ENCODE measurements at places on chromosomes 12 and 14.

DNA sequence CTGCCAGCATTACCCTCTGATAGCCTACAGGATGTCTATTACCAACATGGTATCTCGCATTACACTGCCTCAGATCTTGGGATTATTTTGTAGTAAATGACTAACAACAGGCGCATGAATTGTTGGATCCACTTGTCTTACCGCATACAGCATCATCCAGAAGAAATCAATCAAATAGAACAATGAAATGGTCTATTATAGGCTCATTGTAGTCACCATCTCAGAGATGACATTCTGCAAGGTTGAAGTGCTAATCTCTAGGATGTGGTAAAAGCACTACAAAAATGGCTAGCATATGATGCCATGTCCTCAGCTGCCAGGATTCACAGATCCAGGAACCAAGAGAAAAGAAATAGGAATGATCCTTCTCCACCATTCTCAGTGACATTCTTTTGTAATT, 52.0 kb downstream of the WASHC3 start:
- DNase-seq = no peak

GRCh38 chr14:105086833-105087307, 21.6 kb upstream of the GPR132 start:
- peak; percentile 86 for DNase-seq

- no peak for DNase-seq
These were observed 1213.6 kb downstream of the GALC start for GRCh38 chr14:86779416-86779815.

- no peak for DNase-seq
These were observed 14.5 kb upstream of the CERS5 start for GRCh38 chr12:50181691-50182090.

DNA sequence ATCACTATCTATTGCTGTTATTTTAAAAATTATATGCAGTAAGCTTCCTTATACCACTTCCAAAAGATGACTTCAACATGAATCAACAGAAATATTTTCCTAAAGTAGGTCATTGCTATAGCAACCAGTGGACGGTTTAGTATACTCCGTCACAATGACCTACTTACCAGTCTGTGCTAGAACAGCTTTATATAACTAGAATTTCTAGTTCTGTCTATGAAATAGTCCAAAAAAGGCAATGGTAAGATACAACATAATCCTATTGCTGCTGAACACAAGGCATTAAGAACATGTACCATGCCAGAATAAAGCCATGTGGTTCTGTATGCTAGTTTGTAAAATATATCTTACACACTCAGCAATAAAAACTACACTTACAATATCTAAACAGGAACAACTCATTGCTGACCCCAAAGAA, 40.7 kb upstream of the MTERF2 start:
- DNase-seq = no peak

GRCh38 chr12:132044661-132045412, 95.1 kb downstream of the EP400 start:
- no peak for DNase-seq

DNA sequence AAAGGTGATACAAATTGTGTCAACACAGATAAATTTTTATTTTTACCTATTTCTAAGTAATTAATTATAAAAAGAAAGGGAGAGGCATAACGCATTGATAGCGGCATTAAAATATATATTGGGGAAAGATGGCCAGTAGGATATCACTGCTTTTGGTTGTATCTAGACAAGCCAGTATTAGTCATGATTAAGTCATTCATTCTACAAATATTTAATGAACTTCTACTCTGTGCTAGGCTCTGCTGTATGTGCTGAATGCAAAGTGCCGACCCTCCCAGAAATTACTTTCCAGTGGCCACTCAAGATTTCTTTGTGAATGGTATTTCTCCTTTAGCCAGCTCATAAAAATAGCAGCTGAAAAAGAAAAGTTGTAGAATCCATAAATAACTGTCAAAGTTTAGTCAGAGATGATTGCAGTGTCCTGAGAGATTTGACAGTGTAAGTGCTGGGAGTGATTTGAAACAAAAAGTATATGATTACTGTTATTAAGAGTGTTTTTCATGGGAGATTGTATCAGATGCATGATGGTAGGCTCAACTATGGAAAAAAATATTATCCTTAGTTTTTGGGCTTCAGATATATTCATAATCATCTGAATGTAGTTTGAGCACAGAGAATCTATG, 133.2 kb downstream of the MGAT4C start:
- DNase-seq = no peak

- no peak for DNase-seq
These were observed 499.3 kb upstream of the TMEM132C start for GRCh38 chr12:127767656-127768055.

GRCh38 chr14:52700701-52701172, 5.4 kb upstream of the ERO1A start:
- no peak for DNase-seq

DNA sequence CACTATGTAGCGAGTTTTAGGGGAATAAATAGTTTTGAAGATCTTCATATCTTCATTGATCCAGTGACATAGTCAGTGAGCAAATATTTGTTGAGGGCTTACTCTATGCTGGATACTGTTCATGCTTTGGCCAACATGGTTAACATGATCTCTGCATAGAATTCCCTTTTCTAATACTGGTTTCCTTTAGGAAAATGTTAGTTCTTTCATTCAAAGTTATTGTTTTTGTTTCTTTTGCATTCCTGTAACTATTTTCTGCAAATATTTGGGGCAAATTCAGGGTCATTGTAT, 226.5 kb downstream of the C12orf50 start:
- DNase-seq = no peak

DNA sequence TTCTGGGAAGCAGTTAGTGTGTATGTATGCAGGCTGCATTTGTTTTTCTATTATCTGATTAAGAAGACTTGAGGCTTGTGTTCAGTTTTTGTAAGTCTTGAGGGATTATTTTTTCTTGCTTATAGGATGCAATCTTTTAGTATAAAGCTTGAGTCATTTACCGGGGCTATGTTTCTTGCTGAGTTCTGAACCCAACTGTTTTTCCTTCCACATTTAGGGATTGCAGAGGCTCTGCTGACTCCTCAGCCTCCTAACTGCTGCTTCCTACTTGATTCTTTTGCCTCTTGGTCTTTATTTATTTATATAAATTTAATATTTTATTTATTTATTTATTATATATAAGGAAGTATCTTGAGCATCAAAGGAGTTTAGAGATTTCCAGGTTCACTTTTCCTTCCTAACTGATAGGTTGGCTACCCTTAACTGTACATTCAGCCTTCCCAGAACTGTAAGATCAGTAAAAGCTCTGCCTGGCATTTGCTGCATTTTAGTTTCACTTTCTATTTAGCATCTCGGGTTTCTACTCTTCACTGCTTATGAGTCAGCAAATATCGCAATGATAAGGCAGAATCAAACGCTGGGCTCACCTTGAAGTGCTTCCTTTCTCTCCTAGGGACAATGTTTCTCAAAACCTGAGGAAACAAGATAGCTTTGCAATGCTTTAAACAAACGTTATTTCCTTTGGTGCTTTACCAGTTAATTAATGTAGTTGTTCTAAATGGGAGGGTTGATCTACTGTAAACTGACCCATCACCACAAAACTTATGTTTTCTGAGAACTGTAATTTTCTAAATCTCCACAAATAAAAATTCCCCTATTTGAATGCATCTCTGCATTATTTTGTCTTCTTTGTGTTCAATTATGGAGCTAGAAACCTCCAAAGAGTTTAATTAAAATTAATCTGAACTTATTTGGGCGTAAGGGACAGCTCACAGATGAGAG, 1183.7 kb upstream of the TMEM132C start:
- no peak for DNase-seq

GRCh38 chr12:64797156-64797555, 27.3 kb upstream of the TBC1D30 start:
- no peak for DNase-seq

GRCh38 chr12:12721176-12721751, 4.1 kb downstream of the CDKN1B start:
- DNase-seq = no peak

DNA sequence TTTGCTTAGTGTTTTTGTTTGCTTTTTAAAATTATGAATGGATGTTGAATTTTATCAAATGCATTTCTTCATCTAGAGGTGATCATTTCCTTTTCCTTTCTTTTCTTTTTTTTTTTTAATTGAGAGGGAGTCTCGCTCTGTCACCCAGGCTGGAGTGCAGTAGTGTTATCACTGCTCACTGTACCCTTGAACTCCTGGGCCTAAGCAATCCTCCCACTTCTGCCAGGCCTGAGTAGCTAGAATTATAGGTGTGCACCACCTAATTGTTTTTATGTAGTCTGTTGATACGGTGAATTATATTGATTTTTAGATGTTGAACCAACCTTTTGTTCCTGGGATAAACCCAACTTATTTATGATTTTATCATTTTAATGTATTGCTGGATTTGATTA, 1.5 kb upstream of the CDKL1 start:
- no peak for DNase-seq
